Mesenteric fat pad (tissue), 1 donor: ENCODE measurements at places on chromosomes 13 and 19. TPM values are rescaled to one million over a fixed set of nuclear protein-coding genes. Genes with fewer than 3 reads are reported as not detected.

GRCh38 chr13:72823724-72824123, 41.8 kb downstream of the PIBF1 start:
- no peak for DNase-seq

Gene RGCC
- 205 TPM for total RNA-seq

GRCh38 chr19:7434391-7434790, 54.4 kb downstream of the PEX11G start:
- DNase-seq, result no peak

DNA sequence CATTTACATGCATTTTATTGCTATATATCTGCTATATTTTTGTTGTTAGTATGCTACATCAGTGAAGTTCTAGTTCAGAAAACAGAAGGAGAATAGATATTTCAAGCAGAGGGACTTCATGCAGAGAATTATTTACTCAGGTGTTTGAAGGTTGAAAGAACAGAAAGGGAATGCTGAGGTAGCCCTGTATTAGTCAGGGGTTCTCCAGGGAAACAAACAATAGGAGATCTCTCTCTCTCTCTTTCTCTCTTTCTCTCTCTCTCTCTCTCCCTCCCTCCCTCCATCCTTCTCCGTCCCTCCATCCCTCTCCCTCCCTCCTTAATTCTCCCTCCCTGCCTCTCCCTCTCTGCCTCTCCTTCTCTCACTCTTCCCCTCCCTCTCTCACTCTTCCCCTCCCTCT, 114.3 kb upstream of the TDRD3 start:
- no peak for DNase-seq

Gene ERICH4
- total RNA-seq, result not detected

- DNase-seq, result no peak
Measured at GRCh38 chr19:8814176-8814575, 17.9 kb downstream of the ZNF558 start.

DNA sequence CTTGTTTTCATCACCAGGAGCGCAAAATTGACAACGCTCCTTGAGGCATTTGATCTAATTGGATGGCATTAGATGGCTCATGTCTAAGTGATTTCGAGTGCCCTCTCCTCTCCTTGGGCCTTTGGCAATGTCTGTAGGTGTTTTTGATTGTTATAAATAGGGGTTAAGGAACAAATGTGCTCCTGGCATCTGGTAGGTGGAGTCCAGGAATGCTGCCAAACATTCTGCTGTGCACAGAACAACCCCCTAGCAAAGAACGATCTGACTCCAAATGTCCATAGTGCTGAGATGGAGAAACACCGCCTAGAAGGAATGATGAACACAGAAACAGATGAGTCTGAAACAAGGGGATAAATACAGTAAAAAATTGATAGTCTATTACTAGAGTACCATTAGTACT, 68.0 kb upstream of the C1QTNF9B start:
- no peak for DNase-seq
